ENCODE measurements at places on chromosomes 12 and 14.

DNA sequence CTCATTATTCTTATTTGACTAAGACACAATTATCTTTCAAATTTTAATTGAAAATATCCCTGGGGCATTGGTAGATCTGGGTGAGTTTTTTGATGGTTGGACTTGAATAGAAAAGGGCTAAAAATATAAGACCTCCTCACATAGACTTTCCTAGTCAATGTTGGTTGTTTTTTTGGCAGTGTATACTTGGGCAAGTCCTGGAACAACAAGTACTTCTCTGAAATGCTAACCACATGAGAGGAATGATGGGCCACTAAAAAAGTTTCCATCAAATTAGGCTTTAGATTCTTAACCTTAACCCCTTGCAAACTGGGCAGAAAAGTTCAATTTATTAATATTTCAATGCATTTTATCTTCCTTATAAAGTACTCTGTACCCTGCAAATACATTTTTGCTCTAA is 97.6 kb downstream of the FGD4 start:
- DNase-seq: no peak

- DNase-seq: no peak
Observed at GRCh38 chr14:100240668-100241032, 1.7 kb downstream of the YY1 start.

DNA sequence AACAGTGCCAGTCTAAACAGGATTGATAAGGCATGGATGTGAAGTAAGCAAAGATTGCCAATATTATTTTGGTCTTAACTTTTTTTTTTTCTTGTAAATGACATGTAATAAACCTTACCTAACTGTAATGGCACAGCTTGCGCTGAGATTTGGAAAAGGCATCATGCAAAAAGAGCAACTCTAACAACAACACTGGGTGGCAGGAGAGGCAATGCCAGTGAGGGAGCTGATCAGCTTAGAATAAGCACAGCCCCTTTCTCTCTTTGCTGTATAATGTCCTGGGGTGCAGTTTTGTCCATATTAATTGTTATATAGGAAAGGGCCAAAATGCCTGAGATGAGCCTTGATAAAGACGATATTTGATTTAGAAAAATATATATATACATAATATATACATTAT is 1589.7 kb upstream of the FLRT2 start:
- DNase-seq: no peak

DNA sequence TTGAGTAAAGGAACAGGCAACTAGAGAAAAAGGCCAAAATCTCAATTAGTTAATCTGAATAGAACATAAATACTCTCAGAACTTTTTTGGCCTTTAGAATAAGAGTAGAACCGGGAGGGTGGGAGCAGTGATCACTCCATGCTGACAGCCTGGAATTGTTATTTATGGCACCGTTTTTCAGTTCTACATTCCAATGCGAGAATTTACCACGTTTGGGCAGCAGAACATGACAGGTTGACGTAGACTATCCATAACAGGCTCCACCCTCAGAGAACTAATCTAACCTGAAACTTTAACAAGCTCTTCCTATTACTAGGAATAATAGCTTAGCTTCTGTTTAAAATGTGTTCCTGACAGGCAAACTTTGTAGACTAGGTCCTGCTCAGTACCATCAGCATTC is 379.1 kb downstream of the SEC23A start:
- DNase-seq: no peak

DNA sequence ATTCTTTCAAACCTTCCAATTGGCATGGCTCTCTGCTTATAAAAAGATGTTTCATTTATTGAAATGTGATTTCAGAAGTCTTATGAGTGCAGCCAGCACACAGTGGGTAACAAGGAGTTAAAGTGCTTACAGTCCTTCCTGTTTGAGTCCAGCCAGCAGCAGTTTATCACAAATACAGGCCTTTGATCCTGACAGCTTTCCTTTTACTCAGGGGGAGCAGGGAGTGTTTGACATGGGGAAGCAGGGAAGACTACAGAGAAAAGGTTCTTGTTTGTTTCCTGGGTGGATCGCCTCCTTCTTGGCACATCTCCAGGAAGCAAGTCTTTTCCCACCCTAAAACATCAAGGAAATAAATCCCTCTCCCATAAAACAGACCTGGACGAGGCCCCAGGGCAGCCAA is 216.1 kb downstream of the MSRB3 start:
- DNase-seq: no peak

DNA sequence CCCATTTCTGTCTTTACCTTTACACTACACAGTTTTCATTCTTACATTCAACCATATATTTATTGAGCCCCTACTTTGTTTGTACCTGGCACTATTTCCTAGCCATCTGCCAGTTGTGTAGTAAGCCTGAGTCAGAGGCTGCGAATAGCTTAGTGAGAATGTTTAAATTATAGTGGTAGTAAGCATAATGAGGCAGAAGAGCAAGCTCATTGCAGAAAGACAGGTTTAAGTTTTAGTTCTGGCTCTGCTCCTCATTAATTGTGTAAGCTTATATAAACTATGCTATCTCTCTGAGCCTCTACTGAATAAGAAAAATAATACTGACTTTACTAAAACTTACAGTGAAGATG is 123.5 kb downstream of the NAV3 start:
- no peak for DNase-seq

DNA sequence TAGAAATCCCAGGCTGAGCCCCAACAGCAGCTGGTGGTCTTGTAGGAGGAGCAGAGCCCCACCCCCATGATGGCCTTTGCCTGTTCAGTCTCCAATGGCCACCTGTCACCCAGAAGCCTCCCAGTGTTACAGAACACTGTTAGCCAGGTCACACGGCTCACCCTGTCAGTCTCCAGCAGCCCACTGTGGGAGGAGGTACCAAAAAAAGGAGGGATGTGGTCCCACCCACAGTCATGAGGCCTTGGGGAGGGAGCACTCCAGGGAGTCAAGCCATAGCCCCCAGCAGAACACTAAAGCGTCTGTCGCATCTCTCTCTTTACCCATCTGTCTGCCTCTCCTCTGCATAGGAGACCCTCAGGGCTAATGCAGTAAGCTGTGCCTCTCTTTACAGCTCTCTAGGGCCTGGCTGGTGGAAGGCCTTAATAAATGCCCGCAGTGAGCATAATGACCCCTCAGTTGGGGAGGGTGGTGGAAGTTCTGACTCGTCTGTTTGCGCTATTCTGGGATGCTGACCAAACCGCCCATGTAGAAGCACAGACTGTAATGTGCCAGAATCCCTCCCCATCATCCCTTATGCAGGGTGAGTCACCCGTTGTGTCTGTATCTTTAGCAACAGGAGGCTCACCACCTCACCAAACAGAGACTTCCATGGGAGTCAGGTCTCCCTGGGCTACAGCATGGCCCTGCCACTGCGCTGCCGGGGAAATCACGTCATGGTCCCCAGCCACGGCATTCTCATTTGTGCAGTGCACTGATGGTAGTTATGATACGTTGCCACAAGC is 14.6 kb downstream of the C14orf132 start:
- no peak for DNase-seq

- DNase-seq: no peak
Observed at GRCh38 chr12:16415155-16415554, 67.7 kb downstream of the MGST1 start.

GRCh38 chr14:68191567-68192321 is 372.2 kb downstream of the RAD51B start:
- no peak for DNase-seq

DNA sequence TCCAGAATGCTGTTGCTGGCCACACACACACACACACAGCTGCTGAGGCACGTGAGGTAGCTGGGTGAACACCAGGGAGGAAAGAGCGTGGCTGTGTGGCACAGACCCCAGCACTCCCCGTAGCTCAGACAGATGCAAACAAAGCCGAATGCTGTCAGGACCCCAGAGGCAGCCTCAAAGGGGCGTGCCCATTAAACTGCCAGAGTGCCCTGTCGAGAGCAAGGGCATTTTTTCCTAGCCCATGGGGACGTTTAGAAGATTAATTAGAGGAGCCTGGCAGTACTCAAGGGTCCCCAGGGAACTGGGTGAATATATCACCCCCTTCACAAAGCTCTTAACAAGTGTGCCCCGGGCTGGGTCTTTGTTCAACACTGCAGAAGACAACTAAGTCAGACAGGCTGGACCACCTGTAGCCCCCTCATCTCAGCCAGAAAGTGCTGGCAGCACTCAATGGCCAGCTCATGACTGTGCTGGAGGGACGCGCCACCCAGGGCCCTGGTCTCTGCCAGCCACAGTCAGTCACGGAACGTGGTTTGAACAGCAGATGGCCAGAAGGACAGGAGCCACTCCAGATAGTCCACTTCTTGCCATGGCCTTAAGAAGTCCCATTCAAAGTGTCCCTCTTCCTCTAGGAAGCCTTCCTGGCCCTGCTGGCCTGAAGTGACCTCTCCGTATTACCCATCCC is 37.5 kb downstream of the TTC7B start:
- DNase-seq: no peak

DNA sequence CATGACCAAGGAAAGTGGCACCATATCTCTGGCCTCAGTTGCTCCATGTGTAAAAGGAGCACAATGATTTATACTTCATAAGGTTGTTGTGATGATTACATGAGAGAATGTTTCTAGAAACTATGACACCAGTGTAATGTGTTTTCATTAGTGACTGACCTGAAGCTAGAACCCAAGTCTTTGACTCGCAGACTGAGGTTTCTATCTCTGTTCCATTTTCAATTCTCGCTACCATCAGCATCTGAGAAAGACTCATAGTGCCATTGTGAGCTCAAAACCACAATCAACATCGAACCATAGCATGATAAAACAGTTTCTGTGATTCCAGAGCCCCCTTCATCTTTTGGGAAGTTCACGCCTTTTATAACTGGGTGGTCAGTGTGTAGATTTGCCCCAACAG is 53.8 kb downstream of the STAB2 start:
- DNase-seq: no peak

DNA sequence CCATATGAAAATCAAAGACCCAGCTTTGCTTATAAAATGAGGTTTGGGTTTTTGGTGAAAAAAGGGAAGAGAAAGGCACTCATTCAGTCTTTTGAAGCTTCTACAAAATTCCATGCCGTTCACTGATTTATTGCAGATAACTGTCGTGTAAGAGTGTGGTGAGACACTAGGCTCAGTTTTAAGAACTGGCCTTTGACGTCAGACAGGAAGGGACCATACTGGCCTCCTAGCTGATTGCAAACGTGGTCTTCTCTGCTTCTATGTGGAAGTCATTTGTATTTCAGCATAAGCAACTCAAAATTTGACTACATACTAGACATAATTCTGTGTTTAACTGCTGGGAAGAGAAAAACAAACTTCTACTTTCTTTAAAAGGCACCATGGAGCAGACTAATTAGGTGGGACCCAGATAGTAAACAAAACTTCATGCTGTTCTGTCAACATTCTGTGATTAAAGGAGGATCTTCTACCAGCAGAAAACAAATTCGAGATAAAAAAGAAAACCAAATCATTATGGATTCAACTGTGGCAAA is 168.7 kb downstream of the TTC7B start:
- DNase-seq: no peak

- no peak for DNase-seq
Observed at GRCh38 chr14:102538602-102539543, 29.3 kb upstream of the ANKRD9 start.

DNA sequence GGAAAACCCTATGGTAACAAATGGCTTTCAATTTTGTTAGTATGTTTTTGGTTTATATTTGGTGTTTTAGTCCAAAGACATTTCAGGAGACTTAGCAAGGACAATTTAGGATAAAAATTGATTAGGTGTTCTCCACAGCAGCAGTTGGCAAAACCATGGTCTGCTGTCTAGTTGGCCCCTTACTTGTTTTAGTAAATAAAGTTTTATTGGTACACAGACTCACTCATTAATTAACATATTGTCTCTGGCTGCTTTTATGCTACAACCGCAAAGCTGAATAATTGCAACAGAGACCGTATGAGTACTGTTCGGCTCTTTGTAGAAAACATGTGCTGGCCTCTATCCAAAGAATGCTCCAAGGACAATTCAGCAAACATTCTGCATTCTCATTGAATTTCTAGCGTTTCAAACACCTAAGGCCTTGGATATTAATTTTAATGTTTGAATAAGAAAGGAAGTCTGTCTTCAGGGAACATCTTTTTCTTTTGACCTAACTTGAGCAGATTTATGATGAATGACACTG is 77.7 kb downstream of the CCDC92 start:
- no peak for DNase-seq

DNA sequence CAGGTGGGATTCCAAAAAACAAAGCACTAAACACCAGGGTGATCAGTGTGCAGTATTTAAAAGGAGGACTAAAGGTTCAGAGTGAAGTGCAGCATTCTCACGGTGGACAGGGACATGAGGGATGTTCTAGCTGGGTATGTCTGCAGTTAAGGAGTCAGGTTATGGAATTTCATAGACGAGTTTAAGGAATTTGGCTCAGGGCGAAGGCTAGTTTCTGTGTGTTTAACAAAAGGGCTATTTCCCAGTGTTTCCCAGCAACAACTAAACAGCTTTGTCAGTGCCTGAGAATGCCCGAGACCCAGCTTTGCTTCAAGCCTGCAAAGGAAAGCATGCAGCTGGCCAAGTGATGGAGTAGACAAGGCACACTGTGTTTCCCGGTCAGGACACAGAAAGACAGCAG is 7.0 kb downstream of the KRT1 start:
- no peak for DNase-seq

DNA sequence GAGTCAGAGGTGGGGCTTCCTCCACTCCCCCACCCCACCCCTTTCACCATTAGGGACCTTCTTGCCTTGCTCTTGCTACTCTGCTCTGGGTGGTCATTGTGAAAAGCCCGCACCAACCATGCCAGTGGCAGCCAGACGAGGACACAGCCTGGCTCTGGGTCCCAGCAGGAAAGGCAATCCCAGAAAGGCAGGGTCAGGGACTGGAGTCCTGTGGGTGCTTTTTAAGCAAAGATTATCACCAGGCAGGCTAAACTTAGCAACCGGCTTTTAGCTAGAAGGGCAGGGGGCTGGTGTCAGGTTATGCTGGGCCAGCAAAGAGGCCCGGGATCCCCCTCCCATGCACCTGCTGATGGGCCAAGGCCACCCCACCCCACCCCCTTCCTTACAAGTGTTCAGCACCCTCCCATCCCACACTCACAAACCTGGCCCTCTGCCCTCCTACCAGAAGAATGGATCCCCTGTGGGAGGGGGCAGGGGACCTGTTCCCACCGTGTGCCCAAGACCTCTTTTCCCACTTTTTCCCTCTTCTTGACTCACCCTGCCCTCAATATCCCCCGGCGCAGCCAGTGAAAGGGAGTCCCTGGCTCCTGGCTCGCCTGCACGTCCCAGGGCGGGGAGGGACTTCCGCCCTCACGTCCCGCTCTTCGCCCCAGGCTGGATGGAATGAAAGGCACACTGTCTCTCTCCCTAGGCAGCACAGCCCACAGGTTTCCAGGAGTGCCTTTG is 1.2 kb upstream of the GAPDH start:
- DNase-seq: peak; percentile 76

DNA sequence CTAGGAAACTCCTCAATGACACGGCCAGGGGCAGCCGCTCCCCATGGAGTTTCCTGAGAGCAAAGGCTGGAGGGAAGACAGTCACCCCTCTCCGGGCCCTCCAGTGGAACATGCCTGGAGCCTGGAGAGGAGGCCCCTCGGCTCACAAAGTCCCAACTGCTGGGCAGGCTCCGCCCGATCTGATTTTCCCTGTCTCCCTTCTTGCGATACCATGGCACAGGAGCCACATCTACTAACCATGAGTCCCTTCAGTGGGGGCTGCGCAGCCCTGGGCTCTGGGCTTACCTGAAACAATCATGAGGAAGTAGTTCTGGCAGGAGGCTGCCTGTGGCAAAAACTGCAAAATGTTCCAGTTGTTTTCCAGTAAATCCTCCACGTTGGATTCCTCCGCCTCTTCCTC is 15.3 kb downstream of the P2RX2 start:
- DNase-seq: no peak

GRCh38 chr12:11771356-11771755 is 121.9 kb downstream of the ETV6 start:
- DNase-seq: no peak

GRCh38 chr14:61110316-61111082 is 129.5 kb downstream of the SLC38A6 start:
- no peak for DNase-seq

- no peak for DNase-seq
Observed at GRCh38 chr14:68880581-68881105, 87.8 kb upstream of the ZFP36L1 start.

Data from RPMI8226 (cell line).